ENCODE measurements at places on chromosomes 5 and 9.

DNA sequence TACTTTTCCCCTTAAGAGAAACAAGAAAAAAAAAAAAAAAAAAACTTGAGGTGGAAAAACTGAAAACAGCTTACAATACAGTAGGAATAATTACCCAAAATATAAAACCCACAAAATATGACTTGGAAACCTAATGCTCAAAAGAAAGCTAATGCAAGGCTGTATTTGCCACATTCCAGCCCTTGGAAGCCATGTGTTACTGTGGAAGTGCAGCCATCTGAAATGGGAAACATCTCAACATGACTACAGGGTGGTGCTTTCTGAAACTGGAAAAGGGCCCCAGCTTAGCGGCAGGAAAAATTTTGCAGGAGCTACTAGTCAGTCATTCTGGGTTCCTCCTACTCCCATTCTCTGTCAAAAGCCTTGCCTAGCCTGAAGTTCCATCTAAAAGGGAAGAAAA lies 20.4 kb downstream of the CDK5RAP2 start:
- no peak for DNase-seq

DNA sequence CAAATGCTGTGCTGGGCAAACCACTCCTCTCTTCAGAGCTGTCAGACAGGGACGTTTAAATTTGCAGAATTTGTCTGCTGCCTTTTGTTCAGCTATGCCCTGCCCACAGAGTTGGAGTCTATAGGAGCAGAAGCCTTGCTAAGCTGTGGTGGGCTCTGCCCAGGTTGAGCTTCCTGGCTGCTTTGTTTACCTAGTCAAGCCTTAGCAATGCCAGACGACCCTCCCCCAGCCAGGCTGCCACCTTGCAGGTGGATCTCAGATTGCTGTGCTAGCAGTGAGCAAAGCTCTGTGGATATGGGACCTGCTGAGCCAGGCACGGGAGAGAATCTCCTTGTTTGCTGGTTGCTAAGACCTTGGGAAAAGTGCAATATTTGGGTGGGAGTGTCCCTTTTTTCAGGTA lies 314.9 kb downstream of the NNT start:
- no peak for DNase-seq

GRCh38 chr5:80990527-80990926 lies 30.4 kb downstream of the RASGRF2 start:
- no peak for DNase-seq

DNA sequence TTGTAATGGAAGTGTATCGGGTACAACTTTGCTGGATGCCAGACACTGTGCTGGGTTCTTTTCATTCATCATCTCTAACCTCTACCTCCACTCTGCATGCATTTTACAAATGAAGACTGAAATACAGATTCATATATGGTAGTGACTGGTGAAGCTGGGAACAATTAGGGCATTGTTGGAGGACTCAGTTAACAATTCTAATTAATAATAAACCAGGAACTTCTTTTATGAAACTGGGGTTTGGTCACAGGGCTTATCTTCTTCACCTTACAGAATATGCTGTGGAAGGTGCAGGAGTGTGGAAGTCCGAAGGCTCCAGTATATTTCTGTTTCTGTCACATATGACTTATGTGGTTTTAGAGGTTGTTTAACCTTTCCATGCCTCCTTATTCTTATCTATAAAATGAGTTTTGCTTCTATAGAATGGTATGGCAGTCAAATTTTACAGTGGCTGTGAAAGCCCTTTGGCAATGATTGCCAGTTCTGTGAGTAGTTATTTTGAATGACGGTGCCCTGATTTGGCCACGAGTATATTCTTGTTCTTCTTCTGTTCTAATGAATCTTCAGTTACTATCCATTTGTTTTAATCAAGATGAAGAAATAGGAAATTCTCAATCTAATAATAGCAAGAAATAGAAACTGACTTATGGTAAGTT lies 284.7 kb downstream of the GABRB2 start:
- DNase-seq, result no peak

- DNase-seq, result no peak
Observed at GRCh38 chr9:34363619-34364351, 12.9 kb downstream of the MYORG start.

GRCh38 chr9:119349351-119349825 lies 19.8 kb downstream of the BRINP1 start:
- DNase-seq, result no peak

GRCh38 chr5:13664377-13664776 lies 280.1 kb downstream of the DNAH5 start:
- DNase-seq, result no peak

DNA sequence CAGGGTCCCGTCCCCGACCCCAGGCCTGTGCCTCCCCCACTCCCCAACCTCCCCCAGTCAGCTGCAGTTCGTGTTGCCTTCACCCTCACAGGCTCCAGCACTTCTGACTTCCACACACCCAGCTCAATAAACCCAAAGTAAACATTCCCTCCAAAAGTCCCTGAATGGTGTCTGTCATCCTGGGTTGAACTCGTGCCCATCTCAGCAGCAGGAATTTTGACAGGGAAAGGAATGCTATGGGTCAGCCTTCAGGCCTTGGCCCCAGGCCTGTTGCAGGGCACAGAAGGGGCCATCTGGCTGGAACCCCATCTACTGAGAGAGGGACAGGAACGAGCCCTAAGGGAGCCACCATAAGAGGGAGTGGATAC lies 29.6 kb upstream of the CNOT6 start:
- DNase-seq, result no peak

DNA sequence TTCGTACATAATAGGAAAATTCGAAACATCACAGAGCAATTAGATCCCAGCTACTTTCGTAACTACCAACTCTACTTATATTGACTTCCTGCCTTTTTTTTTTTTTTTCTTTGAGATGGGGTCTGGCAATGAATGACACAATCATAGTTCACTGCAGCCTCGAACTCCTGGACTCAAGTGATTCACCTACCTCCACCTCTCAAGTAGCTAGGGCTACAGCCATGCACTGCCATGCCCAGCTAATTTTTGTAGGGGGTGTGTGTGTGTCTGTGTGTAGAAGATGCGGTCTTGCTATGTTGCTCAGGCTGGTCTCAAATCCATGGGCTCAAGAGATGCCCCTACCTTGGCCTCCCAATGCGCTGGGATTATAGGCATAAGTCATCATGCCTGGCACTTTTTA lies 5.8 kb upstream of the PAIP2 start:
- DNase-seq, result no peak

GRCh38 chr5:103889500-103890209 lies 327.1 kb upstream of the NUDT12 start:
- no peak for DNase-seq

GRCh38 chr5:90518661-90519060 lies 10.7 kb downstream of the LYSMD3 start:
- no peak for DNase-seq

DNA sequence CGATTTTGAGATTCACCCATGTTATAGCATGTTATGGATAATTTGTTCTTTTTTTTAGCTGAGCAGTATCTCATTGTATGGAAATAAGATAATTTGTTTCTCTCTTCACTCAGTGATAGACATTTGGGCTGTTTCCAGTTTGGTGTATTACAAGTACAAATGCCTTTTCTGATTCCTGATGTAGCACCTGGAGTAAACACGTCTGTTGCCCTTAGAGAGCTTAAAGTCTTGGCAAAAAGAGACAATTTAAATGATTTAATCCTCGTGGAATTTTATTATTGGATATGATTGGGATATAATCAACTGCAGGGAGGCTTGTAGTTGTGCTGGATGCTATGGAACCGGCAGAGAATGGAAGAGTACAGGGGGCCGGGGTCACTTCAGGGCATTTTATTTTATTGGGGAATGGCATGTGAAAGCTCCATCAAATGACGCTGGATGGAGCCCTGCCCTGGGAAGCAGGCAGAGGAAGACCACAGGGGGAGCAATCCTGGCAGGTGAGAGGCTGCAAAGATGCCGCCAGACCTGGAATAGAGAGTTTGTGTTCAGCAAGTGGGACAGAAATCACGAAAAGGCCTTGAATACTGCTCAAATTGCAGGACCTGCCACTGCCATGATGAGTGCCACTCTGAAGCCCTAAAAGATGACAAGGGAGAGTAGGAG lies 31.0 kb upstream of the TGFBI start:
- DNase-seq, result no peak

DNA sequence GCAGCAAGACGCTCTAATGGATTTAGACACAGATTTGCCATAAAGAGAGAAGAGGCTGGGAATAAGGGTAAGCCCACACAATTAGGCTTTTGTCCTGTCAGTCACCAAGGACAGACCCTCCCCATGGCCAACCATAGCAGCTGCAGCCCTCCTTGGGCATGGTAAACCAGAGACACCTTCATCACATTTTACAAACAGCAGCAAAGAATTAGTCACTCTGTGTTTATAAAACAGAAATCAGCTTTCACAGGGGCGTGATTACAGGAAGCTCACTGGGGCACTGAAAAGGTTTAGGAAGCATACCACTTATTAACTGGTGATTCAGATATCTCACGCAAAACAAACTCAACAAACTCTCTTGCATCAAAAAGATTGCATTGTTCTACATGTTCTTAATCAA lies 37.3 kb upstream of the ZNF622 start:
- DNase-seq, result no peak
